ENCODE measurements at places on chromosomes 3 and 15.

GRCh38 chr3:52099001-52099401 is 42.6 kb upstream of the DUSP7 start:
- no peak for DNase-seq

- DNase-seq = no peak
Measured at GRCh38 chr15:87201986-87202385, 1054.6 kb downstream of the NTRK3 start.

- DNase-seq = peak; percentile 89
Measured at GRCh38 chr15:41967506-41968206, 4.7 kb downstream of the EHD4 start.

DNA sequence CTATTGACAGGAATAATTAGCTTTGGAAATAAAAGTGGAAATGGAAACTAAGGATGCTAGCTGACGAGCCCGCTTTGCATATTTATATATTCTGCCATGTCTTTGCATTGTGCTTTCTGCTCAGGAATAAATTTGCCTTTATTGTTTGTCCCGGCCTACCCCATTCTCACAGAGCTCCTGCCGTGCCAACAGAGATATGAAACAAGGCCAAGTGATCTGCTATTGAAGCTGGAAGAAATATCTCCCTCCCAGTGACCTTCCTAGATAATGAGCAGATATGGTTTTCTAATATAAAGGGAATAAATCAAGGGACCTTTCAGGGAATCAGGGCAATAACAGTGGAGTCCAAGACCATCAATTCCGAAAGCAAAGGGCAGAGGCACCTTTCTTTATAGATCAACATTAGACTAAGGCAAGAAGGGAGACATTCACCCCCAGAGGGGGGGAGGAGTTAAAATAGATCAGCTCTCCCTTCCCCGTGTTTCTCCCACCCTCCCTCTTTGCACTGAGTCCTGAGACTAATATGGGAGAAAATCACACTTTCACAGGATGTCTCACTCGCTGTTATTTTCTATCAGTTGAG is 664.6 kb downstream of the AGBL1 start:
- DNase-seq = no peak

DNA sequence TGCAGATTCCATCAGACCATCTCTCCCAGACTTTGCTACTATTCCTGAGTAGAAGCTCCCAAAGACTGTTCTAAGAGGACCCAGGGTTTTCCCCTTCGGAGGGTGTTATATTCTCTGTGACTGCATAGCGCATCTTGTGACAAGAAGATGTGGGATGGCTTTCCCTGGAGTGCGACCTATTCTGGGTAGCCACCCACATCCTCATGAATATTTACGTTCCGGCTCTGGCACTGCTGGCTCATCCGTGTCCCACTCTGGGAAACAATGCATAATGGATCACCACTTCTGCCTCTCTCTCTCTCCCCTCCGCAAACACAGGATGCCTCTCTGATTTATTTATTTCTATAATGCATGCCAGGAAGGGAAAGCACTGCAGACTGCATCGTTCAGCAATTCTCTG is 166.1 kb downstream of the PYDC2 start:
- DNase-seq = no peak
